ENCODE measurements at places on chromosomes 2 and 18.

- DNase-seq, result no peak
These were observed 7.8 kb upstream of the DYNC2LI1 start for GRCh38 chr2:43766006-43766405.

DNA sequence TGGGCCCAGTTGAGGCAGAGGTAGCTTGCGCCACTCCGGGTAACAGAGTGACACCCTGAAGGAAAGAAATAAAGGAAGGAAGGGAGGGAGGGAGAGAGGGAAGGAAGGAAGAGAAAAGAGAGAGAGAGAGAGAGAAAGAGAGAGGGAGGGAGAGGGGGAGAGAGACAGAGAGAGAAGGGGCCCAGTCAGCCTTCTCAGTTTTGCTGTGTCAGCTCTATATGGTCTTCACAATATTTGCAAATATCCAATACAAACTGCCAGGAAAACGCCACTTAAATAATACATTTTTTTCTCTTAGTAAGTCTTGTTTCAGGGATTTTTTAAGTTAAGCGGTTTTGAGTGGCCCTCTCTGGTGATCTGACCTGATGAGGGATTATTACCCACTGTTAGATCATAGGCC is 5.6 kb upstream of the CHMP1B start:
- no peak for DNase-seq

DNA sequence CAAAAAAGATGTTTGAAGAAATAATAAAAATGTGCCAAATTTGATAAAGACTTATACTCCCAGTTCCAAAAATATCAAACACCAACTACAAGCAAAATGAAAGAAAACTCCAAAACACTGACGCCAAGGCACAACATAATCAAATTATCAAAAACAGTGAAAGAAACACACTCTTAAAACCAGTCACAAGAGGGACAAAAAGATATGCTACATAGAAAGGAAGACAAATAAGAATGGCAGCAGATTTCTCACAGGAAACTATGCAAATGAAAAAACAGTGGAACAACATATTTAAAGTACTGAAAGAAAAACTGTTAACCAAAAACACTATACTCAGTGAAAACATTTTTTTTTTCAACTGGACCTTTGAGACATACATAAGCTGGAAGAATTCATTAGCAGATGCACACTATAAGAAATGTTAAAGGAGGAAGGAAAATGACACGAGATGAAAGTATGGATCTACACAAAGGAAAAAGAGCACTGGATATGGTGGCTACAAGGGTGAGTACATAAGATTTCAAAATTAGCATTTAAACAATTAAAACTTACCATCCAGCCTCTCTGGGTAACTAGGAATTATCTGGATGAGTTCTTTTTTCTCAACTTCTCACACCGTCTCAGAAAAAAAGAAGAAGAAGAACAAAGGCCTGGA is 94.0 kb upstream of the ACVR1C start:
- DNase-seq, result peak; percentile 19

- DNase-seq, result no peak
These were observed 115.9 kb upstream of the TANK start for GRCh38 chr2:161044095-161044865.

DNA sequence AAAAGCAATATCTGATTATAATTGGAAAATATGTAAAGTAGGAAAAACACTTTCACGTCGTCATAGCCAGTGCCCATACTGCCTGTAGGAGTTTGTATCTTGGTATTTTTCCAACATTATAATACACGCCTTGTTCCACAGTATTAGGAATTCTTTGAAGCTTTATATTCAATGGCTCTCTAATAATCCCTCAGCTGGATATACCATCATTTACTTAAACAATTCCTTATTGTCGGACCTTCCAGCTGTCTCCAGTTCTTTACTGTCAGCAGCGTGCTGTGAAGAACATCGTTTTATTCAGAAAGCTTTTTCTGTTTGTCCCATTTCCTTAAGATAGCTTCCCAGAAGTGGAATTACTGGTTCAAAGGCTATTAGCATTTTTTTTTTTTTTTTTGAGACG is 31.7 kb downstream of the ATP6V1C2 start:
- DNase-seq, result no peak

DNA sequence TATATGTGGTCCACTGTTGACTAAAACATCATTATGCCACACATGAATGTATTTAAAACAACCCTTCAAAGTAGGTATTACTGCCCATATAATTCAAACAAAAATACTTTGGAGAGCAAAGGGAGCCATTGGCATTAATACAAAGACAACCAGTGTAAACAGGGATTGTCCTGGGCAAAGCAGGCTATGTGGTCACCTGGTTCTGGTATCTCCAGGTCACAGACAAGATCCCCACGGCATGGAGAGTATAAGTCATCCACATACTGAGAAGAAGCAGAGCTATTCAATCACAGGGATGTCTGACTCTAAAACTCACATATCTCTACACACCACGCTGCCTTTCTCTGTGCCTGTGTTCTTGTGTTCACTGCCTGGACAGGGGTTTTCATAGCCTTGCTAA is 81.4 kb upstream of the BZW1 start:
- DNase-seq, result no peak

- DNase-seq, result no peak
These were observed 2.1 kb upstream of the TCF7L1 start for GRCh38 chr2:85131116-85131515.

DNA sequence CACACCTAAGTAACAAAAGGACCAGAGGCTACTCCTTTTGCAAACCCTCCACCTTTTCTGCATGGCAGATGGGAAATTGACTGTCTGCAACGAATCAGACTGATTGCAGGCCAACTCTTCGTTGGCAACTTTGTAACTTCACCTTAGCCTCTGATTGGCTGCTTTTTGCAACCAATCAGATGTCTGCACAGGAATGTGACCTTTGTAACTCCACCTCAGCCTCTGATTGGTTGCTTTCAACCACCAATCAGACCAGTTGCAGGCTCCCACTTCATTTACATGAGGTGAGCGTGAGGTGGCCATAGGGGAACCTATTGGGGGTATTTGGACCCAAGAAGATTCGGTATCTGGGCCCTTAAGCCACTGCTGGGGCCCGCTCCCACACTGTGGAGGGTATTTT is 209.0 kb downstream of the EN1 start:
- no peak for DNase-seq

GRCh38 chr2:105546628-105546974 is 147.8 kb upstream of the FHL2 start:
- no peak for DNase-seq

GRCh38 chr18:50870138-50870845 is 8.6 kb upstream of the ME2 start:
- DNase-seq, result no peak

DNA sequence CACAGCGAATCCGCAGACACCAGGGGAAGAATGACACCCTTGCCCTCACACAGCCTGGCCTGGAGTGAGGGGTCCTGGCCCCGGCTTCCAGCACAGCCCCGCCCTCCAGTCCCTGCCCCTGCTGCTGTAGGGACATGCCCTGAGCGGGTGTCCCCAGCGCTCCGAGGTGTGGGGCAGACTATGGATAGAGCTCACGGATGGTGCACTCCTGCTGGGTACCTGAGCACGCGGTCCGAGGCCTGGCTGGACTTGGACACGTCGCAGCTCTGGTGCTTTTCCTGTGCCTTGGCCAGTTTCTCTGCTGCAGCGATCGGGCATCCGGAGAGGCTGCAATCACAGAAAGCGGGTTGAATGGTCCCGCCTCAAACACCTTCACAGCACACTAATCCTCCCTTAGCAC is 165.7 kb upstream of the PXDN start:
- no peak for DNase-seq

- no peak for DNase-seq
These were observed 28.2 kb downstream of the CRYGD start for GRCh38 chr2:208096080-208096479.

DNA sequence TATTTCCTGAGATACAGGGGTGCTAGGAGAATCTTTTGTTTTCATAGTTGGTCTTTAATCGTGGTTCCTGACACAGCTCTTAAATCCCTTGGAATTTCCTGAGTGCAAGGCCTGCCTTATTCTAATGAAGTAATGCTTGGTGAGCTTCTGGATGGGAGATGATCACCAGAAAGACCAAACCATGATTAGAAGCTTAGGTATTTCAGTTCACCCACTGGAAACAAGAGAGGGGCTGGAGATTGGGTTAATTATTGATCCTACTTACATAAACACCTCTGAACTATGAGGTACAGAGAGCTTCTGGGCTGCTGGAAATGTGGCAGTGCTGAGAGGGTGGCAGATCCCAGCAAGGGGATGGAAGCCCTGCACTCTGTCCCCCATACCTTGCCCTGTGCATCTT is 406.8 kb downstream of the THSD7B start:
- DNase-seq, result no peak

GRCh38 chr18:78636260-78636659 is 343.4 kb upstream of the SALL3 start:
- no peak for DNase-seq

DNA sequence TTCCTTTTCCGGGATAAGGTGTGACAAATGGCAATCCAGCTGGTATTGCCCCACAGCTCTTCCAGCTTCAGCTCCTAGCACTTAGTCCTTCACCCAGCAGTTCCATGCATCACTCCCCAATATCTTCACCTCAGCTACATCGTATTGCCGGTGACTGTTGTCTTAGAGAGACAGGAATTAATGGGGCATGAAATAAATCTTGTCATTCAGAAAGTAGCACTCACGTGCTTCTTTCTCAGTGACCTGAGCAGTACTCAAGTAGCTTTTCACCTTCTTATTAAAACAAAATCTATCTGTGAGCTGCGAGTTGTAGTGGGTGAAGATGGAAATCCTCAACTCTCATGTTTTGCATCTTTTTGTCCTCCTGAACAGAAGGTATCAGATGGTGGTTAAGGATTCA is 72.8 kb downstream of the PTH2R start:
- no peak for DNase-seq

- DNase-seq, result no peak
These were observed 14.8 kb downstream of the PIK3C3 start for GRCh38 chr18:41969881-41970280.

DNA sequence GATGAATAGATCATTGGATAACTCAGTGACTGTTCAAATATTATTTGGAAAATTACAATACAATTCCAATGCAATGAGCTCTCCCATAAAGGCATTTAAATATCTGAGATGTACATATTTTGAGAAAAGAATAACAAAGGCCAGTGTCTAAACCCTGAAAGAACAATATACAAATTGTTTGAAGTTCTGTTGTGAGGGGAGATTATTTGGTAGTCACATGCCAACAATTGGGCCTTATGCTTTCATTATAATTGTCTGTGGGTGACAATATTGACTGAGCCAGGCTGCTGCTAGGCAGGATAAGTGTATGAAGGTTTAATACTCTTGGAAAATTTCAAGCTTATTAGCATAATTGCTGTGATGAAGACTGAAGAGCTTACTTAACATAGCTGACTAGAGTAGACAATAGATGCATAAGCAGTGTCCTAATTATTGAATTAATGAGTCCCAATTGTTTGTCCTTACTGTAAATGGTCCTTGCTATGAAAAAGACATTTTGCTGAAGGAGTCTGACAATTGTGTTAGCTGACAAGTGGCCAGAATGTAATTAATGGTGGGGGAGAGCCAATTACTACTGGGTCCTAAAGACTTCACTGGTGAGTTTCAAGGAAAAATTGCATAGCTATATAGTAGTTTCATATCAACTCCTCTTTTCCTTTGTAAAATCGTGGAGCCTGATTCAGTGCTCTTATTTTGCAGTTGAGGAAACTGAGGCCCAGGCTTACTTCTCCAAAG is 5.0 kb upstream of the SMAD2 start:
- DNase-seq, result no peak

- no peak for DNase-seq
These were observed 4.0 kb upstream of the LYG2 start for GRCh38 chr2:99259465-99259864.

- DNase-seq, result no peak
These were observed 2.8 kb upstream of the TMEM131 start for GRCh38 chr2:97998431-97999005.

- no peak for DNase-seq
These were observed 4.5 kb downstream of the KIF3C start for GRCh38 chr2:25977768-25978167.

GRCh38 chr2:118274841-118275510 is 186.7 kb downstream of the INSIG2 start:
- no peak for DNase-seq

DNA sequence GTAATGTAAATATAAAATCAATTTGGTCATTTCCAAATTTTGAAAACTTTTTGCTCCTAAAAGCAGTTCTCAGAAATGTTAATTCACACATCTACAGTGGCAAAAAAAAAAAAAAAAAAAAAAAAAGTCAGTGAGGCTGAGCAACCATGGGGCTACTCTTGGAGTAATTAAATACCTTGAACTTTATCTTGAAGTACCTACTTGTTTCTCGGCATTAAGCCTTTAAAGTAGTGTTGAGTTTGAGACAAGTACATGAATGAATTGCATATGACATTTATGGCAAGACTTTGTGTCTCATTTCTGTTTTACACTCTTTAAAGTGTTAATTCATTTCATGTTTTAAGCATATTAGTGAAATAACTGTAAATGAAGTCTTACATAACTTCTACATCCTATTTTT is 613.3 kb downstream of the XIRP2 start:
- DNase-seq, result no peak

GRCh38 chr18:58466636-58467205 is 162.2 kb downstream of the ALPK2 start:
- DNase-seq, result no peak

DNA sequence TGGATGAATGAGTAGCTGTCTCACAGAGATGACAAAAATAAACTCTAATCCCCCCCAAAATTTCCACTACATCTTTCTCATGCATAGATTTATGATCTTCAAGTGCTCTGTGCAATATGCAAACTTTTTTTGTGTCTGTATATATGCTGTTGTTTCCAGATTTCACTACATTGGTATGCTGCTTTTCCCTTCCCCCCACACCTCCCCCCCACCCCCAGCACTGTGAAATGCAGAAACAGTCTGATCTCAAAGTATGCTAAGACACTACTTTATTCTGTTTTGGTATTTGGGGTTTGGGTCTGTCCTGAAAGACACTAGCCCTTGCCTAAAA is 524 bp upstream of the KLHL14 start:
- no peak for DNase-seq

DNA sequence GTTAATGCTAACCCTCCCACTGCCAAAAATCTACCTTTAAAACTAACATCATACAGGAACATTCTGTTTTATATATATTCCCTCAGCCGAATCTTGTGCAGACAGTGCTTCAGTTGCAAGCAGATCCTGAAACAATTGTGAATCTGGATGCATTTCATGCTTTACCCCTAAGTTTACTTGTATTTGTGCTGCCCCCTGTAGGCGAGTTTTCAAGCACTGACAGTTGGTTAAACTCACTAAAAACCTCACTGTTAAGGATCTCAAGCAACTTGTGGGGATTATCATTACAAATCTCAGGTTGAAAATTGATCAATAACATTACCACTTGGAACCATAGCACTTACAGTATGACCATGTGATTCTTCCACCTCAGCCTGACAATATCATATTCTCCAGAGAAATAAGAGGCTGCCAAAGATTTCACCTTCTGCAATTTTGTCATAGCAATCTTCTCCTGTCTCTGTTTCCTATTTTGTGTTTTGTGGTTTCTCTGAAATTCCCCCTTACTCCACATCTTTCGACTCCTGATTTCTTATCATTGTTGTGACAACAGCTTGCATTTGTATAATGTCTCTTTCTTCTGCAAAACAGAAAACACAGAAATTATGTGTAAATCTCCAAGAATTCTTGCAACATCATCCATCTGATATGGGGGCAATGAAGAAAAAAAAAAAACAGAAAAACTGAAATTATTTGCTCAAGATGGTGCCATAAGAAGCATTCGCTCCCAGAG is 354.6 kb upstream of the SETBP1 start:
- DNase-seq, result peak; percentile 24

- peak; percentile 22 for DNase-seq
These were observed 58.2 kb downstream of the ADI1 start for GRCh38 chr2:3460831-3461800.

- DNase-seq, result no peak
These were observed 34.8 kb upstream of the SPATA3 start for GRCh38 chr2:230961091-230961491.

GRCh38 chr18:70181015-70181414 is 24.5 kb downstream of the RTTN start:
- DNase-seq, result no peak

Data from NCI-H1694 treated with DMSO at 0.1 percent for 48 hours (cell line).